A549 treated with DMSO at 1 μM for 4 hours (cell line): ENCODE measurements at places on chromosomes 7 and 10. TPM values are rescaled to one million over a fixed set of nuclear protein-coding genes. Genes with fewer than 3 reads are reported as not detected.

OPN1SW gene
- not detected in 5 replicates for total RNA-seq

GRB10 gene
- total RNA-seq = 68.4 to 95.1 TPM (median 82.8 TPM) in 5 replicates

TFEC gene
- 0.07 TPM in 1 of 5 replicates, not detected in the others for total RNA-seq

PAX4 gene
- total RNA-seq = not detected in 5 replicates

EIF4H gene
- 303 to 351 TPM (median 310 TPM) in 5 replicates for total RNA-seq

FRMPD2 gene
- 0.02 to 0.08 TPM (median 0.08 TPM) in 3 of 5 replicates, not detected in the others for total RNA-seq

LIPM gene
- total RNA-seq = not detected in 5 replicates
